ENCODE measurements at places on chromosomes 1 and 21.

DNA sequence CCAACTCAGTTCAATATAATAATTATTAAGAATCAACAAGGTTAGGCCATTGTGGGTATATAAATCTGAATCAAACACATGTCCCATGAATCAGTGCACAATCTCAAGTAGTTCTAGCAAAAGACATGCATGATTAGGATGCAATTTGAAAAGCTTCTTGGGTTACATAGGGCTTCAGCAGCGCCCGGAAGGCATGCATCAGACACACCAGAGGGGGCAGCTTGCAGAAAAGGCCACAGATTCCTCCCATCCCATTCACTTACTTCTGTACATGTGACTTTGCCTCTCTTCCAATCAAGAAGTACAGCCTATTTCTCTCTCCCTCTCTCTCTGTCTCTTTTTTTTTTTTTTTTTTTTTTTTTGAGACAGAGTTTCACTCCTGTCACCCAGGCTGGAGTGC lies 91.8 kb downstream of the KCNN3 start:
- H3K27ac ChIP-seq, result no peak overlapping the region
- DNase-seq, result no peak
- no peaks in the 10 kb centered on the region for H3K36me3 ChIP-seq
- no peak overlapping the region for H3K4me3 ChIP-seq
- H3K27me3 ChIP-seq, result no peaks in the 10 kb centered on the region

- no peak overlapping the region for H3K4me3 ChIP-seq
- H3K4me1 ChIP-seq, result no peaks in the 10 kb centered on the region
- H3K36me3 ChIP-seq, result no peaks in the 10 kb centered on the region
- H3K27ac ChIP-seq, result no peak overlapping the region
- DNase-seq, result no peak
- no peaks in the 10 kb centered on the region for H3K27me3 ChIP-seq
Measured at GRCh38 chr1:204940591-204940990, 69.9 kb downstream of the NFASC start.

DNA sequence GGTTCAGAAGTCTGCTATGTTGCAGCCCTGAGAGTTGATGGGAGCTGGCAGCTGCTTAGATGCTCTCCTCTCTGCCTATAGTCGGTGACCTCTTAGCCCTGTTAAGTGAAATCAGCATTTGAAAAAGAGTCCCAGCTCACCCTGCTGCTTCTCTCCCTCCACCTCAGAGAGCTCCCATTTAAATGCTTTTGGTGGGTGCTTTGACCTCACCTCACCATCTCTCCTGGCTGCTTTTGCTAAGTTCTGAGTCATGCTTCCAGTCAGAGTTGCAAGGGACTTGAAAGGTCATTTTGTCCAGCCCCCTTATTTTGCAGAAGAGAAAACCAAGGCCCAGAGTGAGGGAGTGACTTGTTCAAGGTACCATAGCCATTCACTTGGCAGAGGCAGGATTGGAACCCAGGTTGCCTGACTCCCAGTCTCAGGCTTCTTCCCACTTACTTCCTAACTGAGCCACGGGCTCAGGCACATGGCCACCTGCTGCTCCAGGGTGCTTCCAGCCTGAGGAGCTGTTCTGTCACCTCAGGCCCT lies 3.3 kb downstream of the MAPKAPK2 start:
- no peaks in the 10 kb centered on the region for H3K27me3 ChIP-seq
- no peak for DNase-seq
- peak overlapping the region; percentile 83 for H3K4me3 ChIP-seq
- peak overlapping the region; percentile 99 for H3K27ac ChIP-seq

DNA sequence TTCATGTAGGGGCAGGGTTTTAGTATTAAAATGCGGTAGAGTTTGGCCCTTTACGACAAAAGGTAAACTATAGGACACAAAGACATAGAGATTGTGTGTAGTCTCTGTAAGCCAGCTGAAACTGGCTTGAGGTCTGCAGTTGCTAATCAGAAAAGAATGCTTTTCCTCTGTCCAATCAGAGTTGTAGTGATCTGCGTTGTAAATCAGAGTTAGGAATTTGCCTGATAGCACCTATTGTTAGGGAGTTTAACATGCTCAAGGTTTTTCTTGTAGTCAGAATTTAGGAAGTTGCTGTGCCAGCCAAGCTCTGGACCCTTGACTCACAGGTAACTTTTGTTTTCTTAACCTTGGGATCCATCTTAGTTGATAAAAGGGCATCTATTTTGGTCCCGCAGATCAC lies 61.2 kb upstream of the VTCN1 start:
- H3K27ac ChIP-seq, result no peak overlapping the region
- DNase-seq, result no peak
- no peaks in the 10 kb centered on the region for H3K36me3 ChIP-seq
- H3K4me1 ChIP-seq, result no peaks in the 10 kb centered on the region
- H3K27me3 ChIP-seq, result no peaks in the 10 kb centered on the region

- H3K4me3 ChIP-seq, result no peak overlapping the region
- H3K4me1 ChIP-seq, result peaks cover 55% of the 10 kb centered on the region
- no peaks in the 10 kb centered on the region for H3K36me3 ChIP-seq
- no peaks in the 10 kb centered on the region for H3K27me3 ChIP-seq
- DNase-seq, result no peak
Measured at GRCh38 chr1:171221665-171222591, 26.4 kb upstream of the FMO1 start.

- no peaks in the 10 kb centered on the region for H3K4me1 ChIP-seq
- H3K27me3 ChIP-seq, result no peaks in the 10 kb centered on the region
- peak overlapping the region; percentile 15 for H3K4me3 ChIP-seq
- DNase-seq, result no peak
- H3K27ac ChIP-seq, result no peak overlapping the region
Measured at GRCh38 chr1:82819234-82819633, 1018.5 kb downstream of the ADGRL2 start.

GRCh38 chr1:156641761-156642264 lies at the start of gene BCAN:
Gene BCAN (plus strand): TSS chr1:156642117. CDS start chr1:156646055, 3,938 bp downstream.
- no peak within 1 kb of the TSS for H3K27ac ChIP-seq
- DNase-seq, result no peak
- H3K4me1 ChIP-seq, result peaks cover 10% of the 10 kb centered on the region
- H3K27me3 ChIP-seq, result peaks cover 16% of the 10 kb centered on the region
- H3K4me3 ChIP-seq, result peak within 1 kb of the TSS; percentile 61

GRCh38 chr1:28247612-28248272 lies 11.6 kb upstream of the SESN2 start:
- H3K4me3 ChIP-seq, result peak overlapping the region; percentile 98
- H3K4me1 ChIP-seq, result peaks cover 29% of the 10 kb centered on the region
- DNase-seq, result no peak
- H3K27ac ChIP-seq, result peak overlapping the region; percentile 72
- H3K36me3 ChIP-seq, result no peaks in the 10 kb centered on the region

- H3K36me3 ChIP-seq, result no peaks in the 10 kb centered on the region
- no peak for DNase-seq
- no peak overlapping the region for H3K4me3 ChIP-seq
Measured at GRCh38 chr1:30912913-30913652, 4.5 kb upstream of the SDC3 start.

DNA sequence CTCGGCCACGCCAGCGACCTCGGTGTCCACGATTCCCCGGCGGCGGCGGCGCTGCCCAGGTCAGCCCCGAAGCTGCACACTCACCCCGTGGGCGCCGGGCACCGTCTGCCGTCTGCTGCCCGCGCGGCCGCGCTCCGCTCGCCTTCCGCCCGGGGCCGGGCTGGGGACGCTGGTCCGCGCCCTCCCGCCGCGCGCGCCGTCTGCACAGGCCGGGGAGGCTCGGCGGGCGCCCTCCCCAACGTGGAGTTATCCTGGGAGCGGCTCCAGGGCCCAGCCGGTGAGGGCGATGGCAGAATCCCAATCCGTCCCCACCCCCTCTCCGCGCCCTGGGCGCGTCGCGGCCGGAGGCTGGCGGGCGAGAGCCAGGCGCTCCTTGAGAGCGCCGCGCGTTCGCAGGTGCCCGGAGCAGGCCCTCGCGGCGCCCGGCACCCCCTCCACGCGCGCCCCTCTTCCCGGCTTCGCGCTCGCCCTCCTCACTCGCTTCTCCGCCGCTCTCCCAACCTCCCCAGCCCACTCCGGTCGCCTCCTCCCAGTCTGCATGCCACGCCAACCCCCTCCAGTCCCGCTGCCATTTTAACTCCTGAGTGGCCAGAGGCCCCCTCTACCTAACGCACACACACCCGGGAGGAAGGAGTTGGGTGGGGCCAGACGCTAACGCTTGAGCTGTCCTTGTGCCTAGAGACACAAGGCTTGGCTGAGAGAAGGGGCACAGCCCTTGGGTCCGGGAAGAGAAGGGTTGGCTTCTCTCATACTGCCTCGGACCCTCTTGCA lies at the start of gene LRRN2:
TSS of gene LRRN2 (minus strand) at position 503 of the 771 bp plus-strand sequence. CDS start 65,746 bp downstream, outside the sequence.
- H3K36me3 ChIP-seq, result no peaks in the 10 kb centered on the region
- peaks cover 7% of the 10 kb centered on the region for H3K27me3 ChIP-seq
- peak within 1 kb of the TSS; percentile 61 for H3K4me3 ChIP-seq
- H3K27ac ChIP-seq, result no peak within 1 kb of the TSS

GRCh38 chr1:107897438-107898345 lies 67.3 kb downstream of the VAV3 start:
- H3K4me3 ChIP-seq, result no peak overlapping the region
- no peaks in the 10 kb centered on the region for H3K27me3 ChIP-seq
- H3K36me3 ChIP-seq, result no peaks in the 10 kb centered on the region
- H3K4me1 ChIP-seq, result no peaks in the 10 kb centered on the region
